ENCODE measurements at places on chromosomes 2 and 18.

GRCh38 chr2:30789670-30790210 is 17.5 kb downstream of the CAPN13 start:
- DNase-seq: no peak

DNA sequence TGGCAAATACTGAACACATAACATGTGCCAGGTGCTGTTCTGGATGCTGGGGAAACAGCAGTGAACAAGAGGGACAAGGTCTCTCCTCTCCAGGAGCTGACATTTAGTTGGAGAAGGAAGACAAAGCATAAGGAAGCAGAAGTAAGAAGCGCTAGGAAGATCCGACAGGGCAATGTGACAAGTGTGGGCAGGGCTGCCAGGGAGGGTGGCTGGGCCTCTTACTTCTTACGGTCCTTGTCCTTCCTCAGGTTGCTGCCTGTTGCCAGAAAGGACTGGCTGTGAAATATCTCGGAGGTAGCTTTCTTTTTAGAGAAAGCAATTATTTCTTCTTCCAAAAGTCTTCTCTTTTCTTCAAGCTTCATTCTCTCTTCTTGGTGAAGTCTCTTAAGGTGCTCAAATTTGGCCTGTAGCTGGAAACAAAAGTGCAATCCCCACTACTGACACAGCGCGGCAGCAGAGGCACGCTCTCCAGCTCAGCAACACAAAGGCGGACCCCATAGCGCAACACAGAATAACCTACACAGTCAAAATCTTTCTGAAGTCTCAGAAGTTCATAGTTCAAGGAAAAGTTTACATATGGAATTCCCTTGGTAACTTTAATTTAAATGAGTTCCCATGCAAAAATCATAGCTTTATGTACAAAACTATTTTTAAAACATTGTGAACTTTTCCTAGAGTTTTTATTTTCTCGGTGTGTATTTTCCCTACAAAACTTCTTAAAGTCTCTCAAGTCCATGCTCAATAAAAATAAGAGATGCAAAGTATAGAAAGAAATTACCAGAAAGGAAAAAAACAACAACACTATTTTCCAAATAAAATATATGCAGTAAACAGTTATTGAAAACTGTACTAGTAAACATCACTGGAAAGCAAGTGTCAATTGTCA is 67.7 kb downstream of the SEPTIN10 start:
- DNase-seq: peak; percentile 28

DNA sequence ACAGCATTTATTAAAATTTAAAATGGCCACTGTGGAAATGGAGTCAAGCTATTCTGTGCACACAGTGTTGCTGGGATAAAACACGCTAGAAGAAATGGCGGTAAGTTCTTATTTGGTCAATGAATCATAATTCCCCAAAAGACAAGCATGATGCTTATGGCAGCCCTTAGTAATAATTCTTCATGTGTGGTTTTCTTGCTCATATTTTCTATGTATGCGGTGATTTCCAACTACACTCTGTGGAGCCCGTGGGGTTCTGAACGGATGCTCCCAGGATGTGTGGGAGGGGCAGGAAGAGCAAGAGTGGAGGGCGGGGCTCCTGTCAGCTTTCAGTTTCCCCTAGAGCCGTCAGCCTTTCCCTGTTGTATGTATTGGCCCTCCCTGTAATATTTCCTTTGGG is 91.7 kb upstream of the RMDN2 start:
- no peak for DNase-seq

DNA sequence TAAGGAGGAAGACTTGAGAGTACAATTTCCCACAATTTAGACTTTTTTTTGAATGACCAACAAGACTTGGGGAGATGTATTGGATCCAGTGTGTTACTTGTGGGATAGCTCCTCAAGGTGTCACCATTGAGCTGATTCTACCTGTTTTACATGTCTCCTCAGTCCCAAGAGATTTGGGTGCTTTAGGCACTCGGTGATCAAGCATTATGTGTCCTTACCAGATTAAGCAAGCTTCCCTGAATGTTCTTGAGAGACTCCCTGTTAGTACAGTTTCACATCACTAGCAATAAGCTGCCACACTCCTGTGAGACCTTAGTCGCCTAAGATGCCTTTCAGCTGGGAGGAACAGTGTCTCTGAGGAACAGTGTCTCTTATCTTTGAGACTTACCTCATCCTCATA is 384.3 kb upstream of the SYT4 start:
- no peak for DNase-seq

GRCh38 chr2:28717339-28717758 is 34.3 kb upstream of the PPP1CB start:
- no peak for DNase-seq

GRCh38 chr2:238692562-238692961 is 155.3 kb upstream of the TWIST2 start:
- DNase-seq: no peak

- DNase-seq: no peak
These were observed 383.3 kb downstream of the RBM43 start for GRCh38 chr2:150878356-150878755.

GRCh38 chr2:195711478-195711877 is 54.5 kb downstream of the SLC39A10 start:
- DNase-seq: no peak

- no peak for DNase-seq
These were observed 48.4 kb upstream of the APCDD1 start for GRCh38 chr18:10405816-10406663.

GRCh38 chr18:64886995-64887394 is 738.1 kb upstream of the LINC00305 start:
- DNase-seq: no peak

- DNase-seq: peak; percentile 50
These were observed 34.9 kb downstream of the FAM110C start for GRCh38 chr2:11248-11941.

DNA sequence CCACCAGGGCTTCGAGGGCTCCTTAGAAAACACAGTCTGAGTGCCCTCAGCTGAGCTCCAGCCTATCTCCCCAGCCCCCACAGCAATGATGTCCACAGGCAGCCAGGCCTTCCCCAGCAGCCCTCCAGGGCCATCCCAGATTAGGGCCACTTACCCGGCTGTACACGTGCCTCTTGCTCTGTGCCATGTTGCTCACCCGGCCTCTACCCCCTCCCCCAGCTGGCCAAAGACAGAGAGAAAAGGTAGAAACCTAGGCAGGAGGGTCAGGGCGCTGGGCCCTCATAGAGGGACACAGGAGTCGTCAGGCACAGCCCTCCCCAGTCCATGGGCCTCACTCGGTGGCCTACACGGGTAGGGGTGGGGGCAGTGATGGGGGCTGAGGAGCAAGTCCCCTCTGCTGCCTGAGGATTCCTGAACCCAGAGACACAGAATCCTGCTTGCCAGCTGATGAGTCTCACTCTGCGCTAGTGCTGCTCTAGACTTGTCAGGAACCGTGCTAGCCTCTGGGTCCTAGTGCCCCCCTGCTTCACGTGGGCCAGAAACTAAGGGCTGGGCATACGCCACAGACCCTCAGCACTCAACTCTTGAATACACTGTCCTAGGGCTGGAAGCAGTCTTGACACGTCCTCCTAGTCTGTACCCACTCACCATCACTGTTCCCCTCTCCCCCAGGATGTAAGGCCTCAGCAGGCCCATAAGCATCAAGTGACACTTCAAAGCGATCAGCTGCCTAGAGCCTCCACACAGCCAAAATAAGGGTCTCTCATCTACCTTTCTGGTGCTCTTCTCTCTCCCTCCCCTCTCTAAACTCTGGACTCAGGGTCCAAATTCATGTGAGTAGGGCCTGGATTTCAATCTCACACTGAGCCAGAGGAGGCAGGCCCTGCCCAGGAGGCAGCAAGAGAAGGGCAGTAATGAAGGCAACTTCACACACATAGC is at the start of gene DCTN1:
TSS of gene DCTN1 (minus strand) at position 461 of the 939 bp plus-strand sequence. CDS start at position 187, 274 bp downstream.
- DNase-seq: no peak

- DNase-seq: no peak
These were observed 18.4 kb upstream of the TXNL4A start for GRCh38 chr18:80006724-80007123.

DNA sequence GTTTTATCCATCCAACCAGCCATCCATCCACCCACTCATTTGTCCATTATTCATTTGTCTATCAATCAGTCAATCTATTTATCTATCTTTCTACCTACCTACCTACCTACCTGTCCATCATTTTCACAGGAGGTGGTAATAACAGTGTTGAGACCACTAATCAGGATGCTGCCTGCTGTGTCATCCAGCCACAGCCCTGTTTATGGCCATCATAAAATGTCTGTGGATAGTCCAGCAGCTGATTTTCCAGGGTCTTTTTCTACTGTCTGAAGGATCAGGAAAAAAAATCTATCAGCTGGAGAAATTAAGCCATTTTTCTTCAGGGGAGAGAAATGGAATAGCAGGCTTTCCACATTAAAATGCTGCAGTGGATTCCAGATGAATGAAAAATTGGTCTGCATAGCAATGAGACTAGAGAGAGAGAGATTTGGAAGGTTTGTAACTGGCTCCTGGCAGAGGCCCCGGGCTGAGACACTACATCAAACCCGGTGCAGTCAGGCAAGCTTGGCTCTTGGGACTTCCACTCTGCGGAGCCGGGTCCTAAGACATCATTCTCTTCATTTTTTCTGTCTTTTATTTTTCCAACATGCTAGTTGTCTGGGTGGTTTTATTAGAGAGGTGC is 33.0 kb upstream of the BOD1L2 start:
- DNase-seq: no peak

- DNase-seq: no peak
These were observed 414.2 kb upstream of the CHAC2 start for GRCh38 chr2:53353135-53354114.

DNA sequence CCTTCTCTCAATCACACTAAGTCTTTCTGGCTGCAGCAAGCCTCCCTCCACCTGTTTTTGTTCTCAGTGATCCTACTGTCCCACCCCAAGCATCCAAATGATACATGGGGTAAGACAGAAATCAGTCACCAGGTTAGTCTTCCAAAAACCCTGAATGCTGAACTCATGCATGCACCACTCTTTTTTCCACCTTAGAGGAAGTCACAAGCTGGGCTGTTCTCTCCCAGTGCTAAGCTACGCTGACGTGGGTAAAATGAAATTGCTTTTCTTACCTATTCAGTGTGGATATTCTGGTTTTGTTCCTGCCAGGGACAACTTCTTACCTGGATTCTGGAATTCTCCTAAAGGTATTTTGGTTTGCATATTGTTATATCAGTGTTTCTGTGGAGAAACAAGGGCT is 54.2 kb downstream of the LANCL1 start:
- no peak for DNase-seq

DNA sequence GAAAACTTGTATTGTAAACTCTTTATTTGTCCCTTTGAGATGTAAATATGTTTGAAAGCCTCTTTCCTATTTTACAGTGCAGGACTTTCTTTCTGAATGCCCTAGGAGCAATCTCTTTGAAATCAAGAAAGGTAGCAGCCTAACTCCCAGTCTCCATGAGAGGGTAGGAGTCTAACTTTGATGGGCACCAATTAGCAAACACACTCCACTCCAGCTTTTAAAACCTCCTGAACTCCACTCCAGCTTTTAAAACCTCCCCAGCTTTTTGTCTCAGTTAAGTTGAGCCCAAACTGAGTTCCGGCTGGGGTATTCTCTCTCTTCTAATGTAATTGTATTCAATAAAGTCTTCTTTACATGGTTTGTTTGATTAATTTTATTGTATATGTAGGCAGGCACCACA is 493.7 kb upstream of the CDH7 start:
- no peak for DNase-seq

- no peak for DNase-seq
These were observed 249.7 kb downstream of the GLI2 start for GRCh38 chr2:120985174-120985996.

GRCh38 chr2:28752631-28753376 is 1.2 kb downstream of the PPP1CB start:
- no peak for DNase-seq

DNA sequence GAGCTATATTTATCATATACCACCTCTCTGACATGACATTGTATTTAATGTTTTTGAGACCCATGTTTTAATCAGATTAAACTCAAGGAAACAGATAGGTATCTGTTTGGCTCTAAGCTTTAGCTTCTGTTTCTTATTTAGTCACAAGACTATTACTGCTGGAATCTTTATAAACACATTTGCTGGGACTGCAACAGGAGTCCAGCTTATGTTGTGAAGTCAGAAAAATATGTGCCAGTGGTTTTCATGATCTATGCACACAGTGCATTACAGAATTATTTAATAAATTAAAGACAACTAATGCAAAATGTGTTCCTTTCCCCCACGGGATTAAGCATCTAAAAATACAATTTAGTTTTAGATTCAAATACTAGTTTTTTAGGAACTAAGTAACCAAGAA is 338.9 kb downstream of the ZEB2 start:
- DNase-seq: no peak

DNA sequence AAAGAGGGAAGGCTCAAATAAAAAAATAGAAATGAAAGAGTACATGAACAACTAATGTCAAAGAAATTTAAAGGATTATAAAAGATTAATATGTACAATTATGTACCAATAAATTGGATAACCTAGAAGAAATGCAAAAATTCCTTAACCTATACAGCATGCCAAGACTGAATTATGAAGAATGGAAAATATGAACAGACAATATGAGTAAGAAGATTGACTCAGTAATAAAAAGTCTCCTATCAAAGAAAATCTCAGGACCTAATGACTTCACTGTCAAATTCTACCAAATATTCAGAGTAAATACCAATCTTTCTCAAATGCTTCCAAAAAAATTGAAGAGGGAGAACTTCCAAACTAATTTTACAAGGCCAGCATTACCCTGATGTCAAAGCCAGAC is 120.2 kb upstream of the SPOPL start:
- no peak for DNase-seq

DNA sequence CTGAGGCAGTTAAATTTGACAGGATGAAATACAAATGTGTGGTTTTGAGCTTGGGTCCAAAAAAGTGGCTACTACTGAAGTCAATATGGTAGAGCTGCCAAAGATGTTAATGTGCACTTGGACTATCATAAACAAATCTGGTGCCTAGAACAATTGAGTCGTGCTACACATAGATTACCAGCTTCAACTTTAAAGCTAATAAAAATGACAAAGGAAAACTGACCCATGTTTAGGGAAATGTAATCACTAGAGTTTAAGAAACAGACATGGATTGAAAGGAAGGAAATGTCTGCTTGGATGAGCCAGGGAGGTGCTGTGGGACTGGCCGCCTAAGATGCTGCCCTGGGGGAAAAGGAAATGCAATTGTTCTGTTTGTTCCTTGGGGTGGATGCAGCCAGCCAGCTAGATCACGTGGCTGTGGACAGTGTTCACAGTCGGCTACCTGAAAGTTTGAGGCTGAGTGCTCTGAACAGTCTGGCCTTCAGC is 36.6 kb downstream of the CYB5A start:
- DNase-seq: no peak

DNA sequence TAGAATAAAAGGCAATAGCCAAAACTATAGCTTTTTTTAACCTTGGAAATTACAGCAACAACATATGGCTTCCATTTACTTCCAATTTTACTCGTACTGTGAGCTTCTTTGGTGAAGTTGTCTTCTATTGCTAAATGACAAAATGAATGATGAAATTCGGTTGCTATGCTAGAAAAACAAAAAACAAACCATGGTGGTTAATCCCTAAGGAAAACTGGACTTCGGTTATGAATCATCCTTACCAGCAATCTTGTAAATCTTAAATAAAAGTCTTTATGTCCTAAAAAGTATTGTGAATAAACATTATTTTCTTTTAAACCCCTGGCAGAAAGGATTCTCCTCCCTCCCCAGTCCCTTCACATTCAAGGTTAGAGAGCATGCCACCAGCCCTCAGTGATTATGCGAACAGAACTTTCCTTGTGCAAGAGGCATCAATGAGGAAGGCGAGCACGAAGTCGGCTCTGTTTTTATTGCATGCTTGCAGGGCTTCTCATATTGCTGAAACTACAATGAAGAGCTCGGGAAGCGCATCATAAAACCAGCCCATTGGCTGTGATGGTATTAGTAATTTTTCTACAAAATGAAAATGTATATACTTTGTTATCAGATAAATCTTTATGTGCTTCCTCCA is 62.9 kb downstream of the ZNF521 start:
- no peak for DNase-seq
